ENCODE measurements at places on chromosomes 2 and 18. TPM values are rescaled to one million over a fixed set of nuclear protein-coding genes. Genes with fewer than 3 reads are reported as not detected.
A peak's percentile ranks its signal among the peaks of the same experiment; 100 is the strongest.

- no peaks in the 10 kb centered on the region for H3K4me1 ChIP-seq
- no peaks in the 10 kb centered on the region for H3K27me3 ChIP-seq
- no peak overlapping the region for H3K4me3 ChIP-seq
These were observed 443.9 kb downstream of the PID1 start for GRCh38 chr2:228827056-228827700.

DNA sequence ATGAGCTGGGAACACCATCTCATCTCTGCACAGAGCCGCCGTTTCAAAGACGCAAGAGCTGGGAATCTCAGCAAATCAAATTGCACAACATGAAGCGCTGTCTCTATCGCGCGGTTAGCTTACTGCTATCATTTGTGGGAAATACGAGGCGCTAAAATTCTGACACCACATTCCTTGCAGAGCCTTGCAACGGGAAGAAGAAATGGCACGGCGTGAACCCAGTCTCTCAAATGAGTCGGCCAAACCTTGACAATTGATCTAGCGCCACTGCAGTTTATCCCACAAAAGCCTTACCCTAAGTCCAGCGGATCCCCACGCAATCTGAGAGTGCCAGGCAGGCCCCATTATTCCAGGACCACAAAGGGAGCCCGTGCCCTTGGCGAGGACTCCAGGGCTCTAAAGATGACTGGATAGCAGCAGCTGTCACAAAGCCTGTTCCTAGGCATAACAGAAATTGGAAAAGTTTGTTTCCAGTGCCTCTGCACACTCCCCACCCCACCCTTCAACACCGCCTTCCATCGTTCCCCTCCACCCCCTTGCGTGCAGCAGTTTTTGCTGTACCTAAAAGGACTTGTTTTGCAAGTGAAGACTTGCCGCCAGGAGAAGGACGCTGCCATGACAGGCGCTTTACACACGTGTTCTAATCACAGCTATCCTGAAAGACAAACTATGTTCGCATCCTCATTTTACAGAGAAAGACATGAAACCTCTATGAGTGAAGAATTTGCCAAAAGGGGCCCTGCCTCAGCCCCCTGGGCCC is 252.4 kb downstream of the EIPR1 start:
- no peaks in the 10 kb centered on the region for H3K36me3 ChIP-seq
- no peaks in the 10 kb centered on the region for H3K27me3 ChIP-seq
- H3K4me3 ChIP-seq: no peak overlapping the region
- peaks cover 2% of the 10 kb centered on the region for H3K4me1 ChIP-seq
- no peak overlapping the region for H3K27ac ChIP-seq

DNA sequence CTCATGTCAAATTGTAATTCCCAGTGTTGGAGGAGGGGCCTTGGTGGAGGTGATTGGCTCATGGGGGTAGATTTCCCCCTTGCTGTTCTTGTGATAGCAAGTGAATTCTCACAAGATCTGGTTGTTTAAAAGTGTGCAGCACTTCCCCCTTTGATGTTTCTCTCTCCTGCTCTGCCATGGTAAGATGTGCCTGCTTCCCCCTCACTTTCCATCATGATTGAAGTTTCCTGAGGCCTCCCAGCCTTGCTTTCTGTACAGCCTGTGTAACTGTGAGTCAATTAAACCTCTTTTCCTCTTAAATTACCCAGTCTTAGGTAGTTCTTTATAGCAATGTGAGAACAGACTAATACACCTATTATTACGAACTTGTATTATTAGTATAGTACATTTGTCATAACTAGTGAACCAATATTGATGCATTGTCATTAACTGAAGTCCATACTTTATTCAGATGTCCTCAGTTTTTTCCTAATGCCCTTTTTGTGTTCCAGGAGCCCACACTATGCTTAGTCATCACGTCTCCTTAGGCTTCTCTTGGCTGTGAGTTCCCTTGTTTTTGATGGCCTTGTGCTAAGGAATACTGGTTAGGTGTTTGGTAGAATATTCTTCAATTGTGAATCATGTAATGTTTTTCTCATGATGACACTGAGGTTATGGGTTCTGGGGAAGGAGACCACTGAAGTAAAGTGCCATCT is 4.5 kb upstream of the MAP3K2 start:
- H3K36me3 ChIP-seq: no peaks in the 10 kb centered on the region
- H3K4me3 ChIP-seq: no peak overlapping the region
- DNase-seq: no peak
- peaks cover 22% of the 10 kb centered on the region for H3K4me1 ChIP-seq

- H3K27me3 ChIP-seq: no peaks in the 10 kb centered on the region
- H3K4me3 ChIP-seq: no peak overlapping the region
- H3K36me3 ChIP-seq: no peaks in the 10 kb centered on the region
- H3K27ac ChIP-seq: no peak overlapping the region
- DNase-seq: no peak
- H3K4me1 ChIP-seq: no peaks in the 10 kb centered on the region
These were observed 176.3 kb upstream of the NABP1 start for GRCh38 chr2:191501561-191502168.

DNA sequence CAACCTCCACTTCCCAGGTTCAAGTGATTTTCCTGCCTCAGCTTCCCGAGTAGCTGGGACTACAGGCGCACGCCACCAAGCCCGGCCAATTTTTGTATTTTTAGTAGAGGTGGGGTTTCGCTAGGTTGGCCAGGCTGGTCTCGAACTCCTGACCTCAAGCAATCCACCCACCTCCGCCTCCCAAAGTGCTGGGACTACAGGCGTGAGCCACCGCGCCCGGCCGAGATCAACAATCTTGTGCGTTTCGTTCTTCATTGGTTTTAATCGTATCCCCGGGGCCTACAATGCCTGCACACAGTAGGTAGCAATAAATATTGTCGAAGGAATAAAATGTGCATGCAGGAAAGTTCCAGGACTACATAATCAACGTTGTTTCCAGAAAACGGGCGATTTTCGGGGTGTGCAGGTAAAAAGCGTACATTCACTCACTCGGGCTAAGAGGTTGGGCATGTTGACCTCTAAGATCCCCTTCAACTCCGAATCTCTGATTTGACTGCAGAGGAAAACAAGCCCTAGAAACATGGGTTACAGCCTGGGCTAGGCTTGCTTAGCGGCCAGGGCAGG is 2.7 kb upstream of the SOS1 start:
- H3K27ac ChIP-seq: peak overlapping the region; percentile 91
- H3K27me3 ChIP-seq: no peaks in the 10 kb centered on the region
- H3K36me3 ChIP-seq: no peaks in the 10 kb centered on the region
- DNase-seq: no peak
- H3K4me1 ChIP-seq: peaks cover 32% of the 10 kb centered on the region

GRCh38 chr2:116718451-116718850 is 1096.0 kb upstream of the DDX18 start:
- no peaks in the 10 kb centered on the region for H3K4me1 ChIP-seq
- no peaks in the 10 kb centered on the region for H3K36me3 ChIP-seq
- DNase-seq: no peak
- H3K27me3 ChIP-seq: no peaks in the 10 kb centered on the region
- no peak overlapping the region for H3K4me3 ChIP-seq

DNA sequence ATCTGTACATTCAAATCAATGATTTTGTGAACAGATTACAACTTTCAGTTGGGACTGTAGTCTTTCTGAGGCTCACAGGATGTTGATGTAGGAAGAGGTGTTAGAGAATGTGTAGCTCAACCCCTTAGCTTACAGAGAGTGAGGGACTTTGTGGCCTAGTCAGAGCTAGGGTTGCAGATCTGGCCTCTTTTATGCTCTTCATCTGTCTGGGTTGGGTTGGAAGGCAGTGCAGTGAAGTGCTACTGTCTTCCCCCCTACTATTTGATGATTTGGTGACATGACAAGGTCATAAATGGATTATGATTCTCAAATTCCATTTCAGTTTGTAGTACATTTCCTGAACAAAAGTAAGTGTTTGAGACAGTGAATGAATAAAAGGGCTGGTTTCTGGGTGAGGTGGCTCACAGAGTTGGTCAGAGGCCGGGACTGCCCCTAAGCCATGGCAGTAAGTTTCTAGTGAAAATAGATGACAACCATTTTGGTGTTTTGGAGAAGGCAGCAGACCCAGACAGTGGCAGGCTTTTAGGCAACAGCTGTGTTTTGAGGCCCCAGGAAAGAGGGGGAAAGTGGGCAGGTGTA is 21.6 kb downstream of the MAP4K4 start:
- no peaks in the 10 kb centered on the region for H3K36me3 ChIP-seq
- H3K4me1 ChIP-seq: peaks cover 76% of the 10 kb centered on the region
- H3K4me3 ChIP-seq: peak overlapping the region; percentile 19
- DNase-seq: peak; percentile 72
- H3K27ac ChIP-seq: peak overlapping the region; percentile 75

- no peaks in the 10 kb centered on the region for H3K27me3 ChIP-seq
- H3K4me3 ChIP-seq: no peak overlapping the region
- no peak for DNase-seq
- H3K4me1 ChIP-seq: no peaks in the 10 kb centered on the region
- no peak overlapping the region for H3K27ac ChIP-seq
- H3K36me3 ChIP-seq: peaks cover 30% of the 10 kb centered on the region
These were observed 46.5 kb downstream of the FARSB start for GRCh38 chr2:222609381-222609780.

GRCh38 chr18:79524181-79525078 is 128.7 kb downstream of the NFATC1 start:
- H3K27me3 ChIP-seq: no peaks in the 10 kb centered on the region
- H3K4me1 ChIP-seq: peaks cover 75% of the 10 kb centered on the region
- peak overlapping the region; percentile 48 for H3K4me3 ChIP-seq

DNA sequence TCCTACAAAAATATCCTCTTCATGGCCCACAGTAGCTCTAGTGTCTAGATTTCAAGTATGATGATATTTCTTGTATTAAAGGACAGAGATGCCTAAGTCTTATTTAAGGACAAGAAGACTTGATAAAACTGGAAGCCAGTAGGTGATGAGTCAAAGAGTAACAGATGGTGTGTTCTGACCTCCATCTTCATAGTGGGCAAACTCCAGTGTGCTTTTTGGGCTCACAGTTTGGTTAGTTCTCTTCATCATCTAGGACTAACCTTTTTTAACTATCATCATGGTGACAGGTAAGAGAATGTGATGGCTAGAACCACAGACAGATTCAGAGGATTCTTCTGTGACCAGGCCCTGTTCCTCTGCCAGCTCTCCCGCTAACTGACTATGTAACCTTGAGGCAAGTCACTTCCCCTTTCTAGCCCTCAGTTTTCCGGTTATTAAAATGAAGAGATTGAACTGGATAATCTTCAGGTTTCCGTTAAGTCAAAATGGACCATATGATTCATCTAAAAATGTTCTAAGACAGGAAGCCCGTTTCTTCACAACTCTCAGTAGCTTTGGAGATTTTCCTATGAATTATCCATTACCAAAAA is 140.3 kb upstream of the RASGRP3 start:
- H3K27me3 ChIP-seq: no peaks in the 10 kb centered on the region
- no peaks in the 10 kb centered on the region for H3K4me1 ChIP-seq
- no peak for DNase-seq
- no peaks in the 10 kb centered on the region for H3K36me3 ChIP-seq
- no peak overlapping the region for H3K27ac ChIP-seq
- no peak overlapping the region for H3K4me3 ChIP-seq

DNA sequence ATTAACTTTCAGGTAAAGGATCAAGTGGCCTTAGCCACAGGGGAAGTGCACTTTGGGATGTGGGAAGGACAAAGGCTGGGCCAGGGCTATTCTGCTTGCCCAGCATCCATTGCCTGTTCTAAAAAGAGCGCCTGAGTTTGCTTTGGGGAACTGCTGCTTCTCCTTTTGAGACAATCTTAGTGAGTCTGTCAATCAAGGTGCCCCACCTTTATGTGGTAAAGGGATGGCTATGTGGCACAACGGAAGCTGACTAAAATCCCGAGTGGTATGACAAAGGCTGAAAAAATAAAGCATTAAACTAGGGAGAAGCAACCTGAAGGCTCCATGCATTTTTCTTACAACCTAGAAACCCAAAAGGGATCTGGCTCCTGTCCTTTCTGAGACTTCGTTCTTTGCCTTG is 540.5 kb downstream of the SLC4A3 start:
- H3K4me3 ChIP-seq: no peak overlapping the region
- no peaks in the 10 kb centered on the region for H3K36me3 ChIP-seq
- H3K27me3 ChIP-seq: no peaks in the 10 kb centered on the region
- H3K4me1 ChIP-seq: no peaks in the 10 kb centered on the region
- DNase-seq: no peak

- peak; percentile 35 for DNase-seq
- H3K36me3 ChIP-seq: peaks cover 11% of the 10 kb centered on the region
- peak within 1 kb of the TSS; percentile 78 for H3K4me3 ChIP-seq
- no peaks in the 10 kb centered on the region for H3K27me3 ChIP-seq
These were observed at the start of gene NCK2 for GRCh38 chr2:105744909-105745853. Gene NCK2 (plus strand): TSS chr2:105744912. CDS start chr2:105855064, 110,152 bp downstream.

GRCh38 chr2:205989271-205990071 is 96.5 kb downstream of the INO80D start:
- no peaks in the 10 kb centered on the region for H3K4me1 ChIP-seq
- no peak overlapping the region for H3K27ac ChIP-seq
- no peak overlapping the region for H3K4me3 ChIP-seq
- H3K27me3 ChIP-seq: no peaks in the 10 kb centered on the region
- no peak for DNase-seq

DNA sequence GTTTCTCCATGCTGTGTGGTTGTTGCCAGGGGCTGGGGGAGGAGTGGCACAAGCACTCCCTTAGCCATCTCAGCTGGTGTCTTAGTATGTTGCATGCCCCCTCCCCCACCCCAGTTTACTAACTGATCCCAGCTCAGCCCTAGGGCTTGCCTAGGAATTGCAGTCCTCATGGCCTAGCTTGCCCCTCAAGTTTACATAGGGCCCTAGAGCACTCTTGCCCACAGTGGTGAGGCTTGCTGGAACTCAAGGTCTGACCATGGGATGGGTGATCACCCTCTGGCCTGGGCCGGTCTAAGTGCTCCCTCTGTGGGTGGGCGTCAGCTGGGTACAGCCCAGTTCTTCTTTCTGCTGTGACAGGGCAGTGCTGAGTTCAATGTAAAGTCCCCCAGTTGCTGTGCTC is 156.1 kb upstream of the PIEZO2 start:
- H3K36me3 ChIP-seq: no peaks in the 10 kb centered on the region
- H3K4me3 ChIP-seq: no peak overlapping the region
- DNase-seq: no peak

DNA sequence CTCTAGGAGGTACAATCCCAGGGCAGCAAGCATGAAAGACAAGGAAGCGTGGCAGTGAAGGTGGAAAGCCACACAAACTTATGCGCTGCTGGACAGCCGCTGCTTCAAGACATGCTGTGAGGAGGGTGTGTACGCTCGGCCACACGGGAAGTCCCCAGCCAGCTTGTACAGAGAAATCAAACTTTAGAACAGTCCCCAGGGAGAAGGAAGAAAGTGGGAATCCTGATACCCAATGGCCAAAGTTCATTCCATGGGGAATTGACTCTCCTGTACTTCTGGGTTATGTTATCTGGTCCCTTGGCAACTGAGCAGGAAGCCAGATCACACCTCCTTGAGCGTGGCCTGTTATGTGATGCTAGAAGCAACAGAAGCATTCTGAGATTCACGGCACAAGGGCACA is 86.1 kb upstream of the BOD1L2 start:
- no peak for DNase-seq
- no peak overlapping the region for H3K4me3 ChIP-seq
- no peaks in the 10 kb centered on the region for H3K27me3 ChIP-seq
- no peaks in the 10 kb centered on the region for H3K4me1 ChIP-seq

The REEP1 gene
- total RNA-seq: 0.22 TPM

The INHBB gene
- total RNA-seq: 0.09 TPM

The HS1BP3 gene
- total RNA-seq: 20.7 TPM

The FHL2 gene
- 0.56 TPM for total RNA-seq

The LOXL3 gene
- 0.45 TPM for total RNA-seq

The PIGN gene
- total RNA-seq: 21.8 TPM

The REG1B gene
- total RNA-seq: 4.9 TPM

The REL gene
- 68.8 TPM for total RNA-seq

The CD8A gene
- total RNA-seq: 160 TPM

The PHOSPHO2 gene
- total RNA-seq: 6.1 TPM

All from T-cell (primary cell).